ENCODE measurements at places on chromosomes 12 and 14.

DNA sequence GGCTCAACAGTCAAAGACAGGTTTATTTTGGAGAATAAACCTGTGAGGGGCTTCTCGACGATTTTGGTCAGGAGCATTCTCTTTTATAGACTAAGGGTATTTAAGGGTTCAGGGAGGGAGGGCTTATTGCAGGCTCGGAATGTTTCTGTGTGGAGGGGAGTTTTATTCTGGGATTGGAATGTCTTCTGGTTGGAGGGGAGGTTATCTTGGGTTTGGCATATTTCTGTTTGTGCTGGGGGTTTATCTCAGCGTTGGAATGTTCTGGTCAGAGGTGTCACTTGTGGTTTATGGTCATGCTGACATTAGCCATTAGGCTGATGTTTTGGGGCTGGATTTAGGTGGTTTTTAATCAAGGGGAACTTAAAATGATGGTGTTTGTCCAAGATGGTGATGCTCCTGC lies 103.9 kb downstream of the SUDS3 start:
- no peaks in the 10 kb centered on the region for H3K36me3 ChIP-seq
- DNase-seq: no peak

DNA sequence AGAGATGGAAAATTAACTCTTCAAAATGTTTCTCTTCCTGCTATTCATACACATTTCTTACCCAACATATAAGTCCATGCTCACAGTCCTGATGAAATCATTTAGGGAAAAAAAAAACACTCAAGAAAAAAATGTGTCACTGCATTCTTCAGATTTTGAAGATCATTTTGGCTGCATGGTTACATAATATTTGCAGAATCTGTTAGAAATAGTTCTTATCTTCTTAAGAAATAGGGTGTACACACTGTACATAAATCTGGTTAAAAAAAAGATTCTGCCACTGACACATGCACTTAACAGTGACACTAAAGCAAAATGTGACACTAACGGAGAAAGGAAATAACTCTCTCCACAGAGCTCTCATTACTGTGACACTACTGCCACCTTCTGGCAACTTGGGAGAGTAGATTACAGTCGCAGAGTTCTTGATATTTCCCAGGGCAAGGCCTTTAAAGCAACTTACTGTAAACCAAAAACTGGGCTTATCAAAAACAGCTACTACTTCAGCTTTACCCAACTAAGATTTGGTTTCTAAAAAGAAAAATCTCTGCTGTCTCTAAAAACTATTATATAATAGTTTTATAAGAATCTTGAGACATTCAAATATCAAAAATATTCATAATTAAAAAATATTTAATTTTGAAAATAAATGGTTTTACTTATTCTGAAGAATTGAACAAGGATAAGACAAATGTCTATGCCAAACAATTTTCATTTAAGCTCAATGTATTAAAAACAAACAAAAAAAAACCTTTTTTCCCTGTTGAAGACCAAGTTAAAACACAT lies 65.0 kb downstream of the SETD3 start:
- no peaks in the 10 kb centered on the region for H3K27me3 ChIP-seq
- DNase-seq: peak; percentile 82
- H3K27ac ChIP-seq: no peak overlapping the region
- H3K4me3 ChIP-seq: no peak overlapping the region

- H3K27ac ChIP-seq: no peak overlapping the region
- H3K27me3 ChIP-seq: peaks cover 26% of the 10 kb centered on the region
- H3K4me1 ChIP-seq: no peaks in the 10 kb centered on the region
- no peak for DNase-seq
- H3K36me3 ChIP-seq: peaks cover 2% of the 10 kb centered on the region
These were observed 831 bp downstream of the CRIP1 start for GRCh38 chr14:105487449-105487985.

- no peak overlapping the region for H3K4me3 ChIP-seq
- H3K36me3 ChIP-seq: no peaks in the 10 kb centered on the region
- H3K4me1 ChIP-seq: peaks cover 2% of the 10 kb centered on the region
- peak; percentile 82 for DNase-seq
These were observed 24.5 kb upstream of the SPTLC2 start for GRCh38 chr14:77640756-77641533.

- no peaks in the 10 kb centered on the region for H3K4me1 ChIP-seq
- no peak overlapping the region for H3K4me3 ChIP-seq
- H3K36me3 ChIP-seq: no peaks in the 10 kb centered on the region
- no peaks in the 10 kb centered on the region for H3K27me3 ChIP-seq
These were observed 201.7 kb downstream of the AKAP6 start for GRCh38 chr14:32530800-32531199.

Data from common myeloid progenitor, CD34-positive (primary cell).